Renal cortex interstitium (tissue), 15 donors: ENCODE measurements at places on chromosomes 1 and 21. TPM values are rescaled to one million over a fixed set of nuclear protein-coding genes. Genes with fewer than 3 reads are reported as not detected.

GRCh38 chr1:156624814-156625435, 5.7 kb downstream of the HAPLN2 start:
- DNase-seq = no peak

DNA sequence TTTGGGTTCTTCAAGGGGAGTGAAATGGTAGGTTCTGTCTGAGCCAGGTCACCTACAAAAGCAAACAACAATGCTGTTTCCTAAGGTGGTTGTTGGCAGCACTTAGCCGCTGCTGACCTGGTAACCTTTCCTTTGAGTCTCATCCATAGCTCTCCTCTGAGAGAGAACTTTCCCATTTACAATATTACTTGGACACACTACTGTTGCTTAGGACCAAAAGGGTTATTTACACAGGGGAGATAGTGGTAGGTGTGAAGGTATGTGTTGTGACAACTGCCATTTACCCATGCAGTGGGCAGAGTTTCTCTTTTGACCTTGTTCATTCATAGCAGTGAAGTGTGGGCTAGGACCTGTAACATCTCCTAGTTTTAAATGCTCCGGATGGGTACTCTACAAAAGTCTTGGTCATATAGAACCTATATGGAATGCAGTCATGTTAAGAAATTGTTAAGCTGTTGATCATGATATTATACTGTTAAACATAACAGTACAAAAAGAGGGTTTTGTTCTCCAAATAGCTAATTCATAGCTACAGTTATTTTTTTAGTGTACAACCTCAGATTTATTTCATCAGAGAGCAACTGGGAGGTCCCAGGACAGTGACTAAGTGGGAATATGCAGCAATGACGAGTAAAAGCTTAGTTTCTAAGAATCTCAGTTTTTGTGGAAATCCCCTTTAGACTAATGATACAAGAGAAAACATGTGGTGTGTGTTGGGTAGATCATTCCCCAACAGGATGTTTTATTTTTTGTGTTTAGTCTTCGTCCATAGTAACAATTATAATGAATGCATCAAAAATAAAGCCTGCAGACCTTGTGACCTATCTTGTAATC, 219.7 kb downstream of the NFIA start:
- DNase-seq = no peak

- DNase-seq = no peak
Measured at GRCh38 chr1:205500240-205501233, 3.9 kb upstream of the CDK18 start.

Gene G0S2
- polyA plus RNA-seq = 12.6 TPM

- DNase-seq = no peak
Measured at GRCh38 chr1:39625462-39626273, 13.8 kb downstream of the HEYL start.

- DNase-seq = no peak
Measured at GRCh38 chr1:46284597-46285564, 18.5 kb downstream of the LRRC41 start.

Gene SLC5A9
- polyA plus RNA-seq = 20.4 TPM

DNA sequence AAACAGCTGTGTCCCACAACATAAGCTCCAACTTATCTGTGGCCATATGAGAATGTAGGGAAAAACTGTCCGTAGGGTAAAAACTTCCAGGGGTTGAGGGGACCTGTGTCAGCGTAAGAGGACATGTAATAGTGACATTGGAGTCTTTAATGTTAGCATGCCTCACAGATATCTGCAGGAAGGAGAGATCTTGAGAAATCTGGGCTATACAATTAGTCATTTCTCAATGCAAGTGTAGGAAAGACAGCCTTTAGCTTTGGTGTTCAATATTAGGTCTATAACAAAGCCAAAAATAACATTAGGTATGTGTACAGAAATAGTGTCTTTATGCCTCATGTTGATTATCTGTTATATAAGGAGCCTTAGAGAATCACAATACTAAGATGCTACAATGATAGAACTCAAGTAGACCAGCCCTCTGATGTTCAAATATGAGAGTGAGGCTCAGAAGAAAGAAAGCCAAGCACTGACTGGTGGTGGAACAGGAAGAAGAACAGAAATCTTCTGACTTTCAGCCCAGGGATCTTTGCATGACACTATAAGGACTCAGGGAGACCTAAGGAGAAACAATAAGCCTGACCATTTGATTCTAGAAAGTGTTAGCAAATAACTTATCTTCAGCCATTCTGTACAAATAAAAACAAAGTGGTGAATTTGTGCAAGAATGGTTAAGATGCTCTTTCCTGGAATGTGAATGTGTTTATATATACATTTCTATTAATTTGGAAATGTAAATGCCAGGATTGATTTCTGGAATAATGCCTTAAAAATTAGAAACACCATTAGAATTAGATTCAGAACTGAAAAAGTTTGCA, 152.6 kb downstream of the ZC3H11B start:
- DNase-seq = no peak
